BJ (cell line): ENCODE measurements at places on chromosomes 16 and 17.

DNA sequence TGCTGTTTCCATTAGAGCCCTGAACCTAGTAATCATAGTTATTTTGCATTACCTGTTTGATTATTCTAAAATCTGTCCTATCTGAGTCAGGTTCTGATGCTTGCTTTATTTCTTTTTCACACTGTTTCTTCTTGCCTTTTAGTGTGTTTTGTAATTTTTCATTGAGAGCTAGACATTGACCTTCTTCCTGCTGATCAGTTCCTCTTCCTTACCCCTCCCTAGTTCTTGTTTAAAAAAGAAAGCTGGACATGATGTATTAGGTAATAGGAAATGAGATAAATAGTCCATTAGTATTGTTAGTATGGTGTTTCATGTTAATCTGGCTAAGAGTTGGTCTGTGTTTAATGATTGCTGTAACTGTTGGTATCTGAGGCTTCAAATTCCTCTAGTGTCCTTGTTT, 13.4 kb downstream of the WWP2 start:
- DNase-seq: no peak

DNA sequence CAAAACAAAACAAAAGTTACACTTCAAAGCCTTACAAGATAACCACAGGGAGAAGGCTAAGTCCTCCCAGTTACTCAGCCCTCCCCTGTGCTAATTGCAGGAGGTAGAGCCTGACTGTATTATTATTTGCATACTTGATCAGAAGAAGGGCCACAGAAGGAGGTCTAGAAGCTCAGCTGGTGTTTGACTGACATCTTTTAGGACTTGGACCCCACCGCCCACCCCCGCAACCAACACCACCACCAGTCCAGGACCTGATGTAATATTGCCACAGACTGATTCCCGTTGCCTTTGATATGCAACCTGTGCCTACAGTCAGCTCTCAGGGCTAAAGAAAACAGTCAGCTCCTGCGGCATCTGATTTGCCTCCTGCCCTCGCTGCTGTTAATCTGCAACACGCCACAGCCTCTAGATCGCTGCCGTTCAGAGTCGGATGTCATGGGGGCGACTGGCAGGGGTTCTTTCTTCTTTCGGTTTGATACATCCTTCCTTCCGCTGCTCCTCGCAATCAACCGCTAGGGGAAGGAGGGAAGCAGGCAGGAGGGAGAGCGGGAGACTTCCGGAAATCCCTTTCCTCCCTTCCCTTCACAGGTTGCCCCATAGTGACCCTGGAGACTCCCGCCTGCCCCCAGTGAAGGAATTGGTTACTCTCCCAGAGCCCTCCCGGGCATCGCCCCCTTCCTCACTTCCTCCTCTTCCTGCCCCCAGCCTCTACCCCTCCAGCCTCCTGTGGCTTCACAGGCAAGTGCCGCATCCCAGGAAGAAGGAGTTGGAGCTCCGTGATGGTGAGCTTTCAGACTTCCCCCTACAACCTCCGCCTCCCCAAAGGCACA, 90.5 kb upstream of the SOX9 start:
- DNase-seq: no peak

DNA sequence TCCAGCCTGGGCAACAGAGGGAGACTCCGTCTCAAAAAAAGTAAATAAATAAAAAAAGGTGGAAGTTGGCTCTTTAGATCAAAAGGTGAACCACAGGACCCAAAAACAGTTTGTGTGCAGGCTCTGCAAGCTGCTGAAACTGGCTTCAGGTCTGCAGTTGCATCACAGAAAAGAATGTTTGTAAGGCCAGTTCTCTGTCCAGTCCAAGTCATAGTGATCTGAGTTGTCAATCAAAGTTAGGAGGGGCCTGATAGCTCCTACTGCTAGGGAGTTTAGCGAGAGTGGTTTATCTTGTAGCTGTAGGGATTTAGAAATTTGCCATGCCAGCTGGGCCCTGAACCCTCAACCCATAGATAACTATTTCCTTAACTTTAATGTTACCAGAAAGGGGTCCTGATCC, 101.2 kb upstream of the CACNG5 start:
- no peak for DNase-seq

DNA sequence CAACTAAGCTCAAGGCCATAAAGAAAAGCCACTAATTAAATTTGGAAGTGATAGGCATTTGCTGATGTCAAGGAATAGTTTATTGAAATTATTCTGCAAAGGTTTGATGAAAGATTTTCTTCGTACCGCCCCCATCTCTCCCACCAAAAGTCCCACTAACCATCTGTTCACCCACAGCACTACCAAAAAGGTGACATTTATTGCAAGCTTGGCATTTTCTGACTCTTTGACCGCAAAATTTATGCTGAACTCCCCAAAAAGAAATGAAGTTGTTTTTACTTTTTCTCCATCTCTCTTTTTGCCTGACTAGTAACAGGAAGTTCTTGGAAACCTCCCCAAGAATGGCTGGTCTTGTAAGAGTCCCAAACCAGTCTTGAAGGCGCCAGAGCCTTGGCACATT, 384.9 kb upstream of the SOX9 start:
- no peak for DNase-seq
